ENCODE measurements at places on chromosomes 4 and X.

GRCh38 chr4:24887881-24888430, 24.9 kb downstream of the CCDC149 start:
- DNase-seq: no peak

DNA sequence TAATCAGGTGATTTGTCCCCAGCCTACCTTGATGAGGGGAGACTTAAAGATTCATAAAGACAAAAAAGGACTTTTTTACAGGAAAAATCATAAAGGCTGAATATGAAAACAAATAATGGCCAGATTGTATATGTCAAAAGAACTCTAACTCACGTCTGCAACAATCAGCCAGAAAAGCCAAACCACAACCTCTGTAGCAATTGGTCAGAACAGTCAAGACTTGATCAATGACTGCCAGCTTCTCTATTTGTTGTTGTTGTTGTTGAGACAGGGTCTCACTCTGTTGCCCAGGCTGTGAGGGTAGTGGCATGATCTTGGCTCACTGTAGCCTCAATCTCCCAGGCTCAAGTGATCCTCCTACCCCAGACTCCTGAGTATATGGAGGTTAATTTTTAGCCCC, 35.9 kb upstream of the PPA2 start:
- no peak for DNase-seq

DNA sequence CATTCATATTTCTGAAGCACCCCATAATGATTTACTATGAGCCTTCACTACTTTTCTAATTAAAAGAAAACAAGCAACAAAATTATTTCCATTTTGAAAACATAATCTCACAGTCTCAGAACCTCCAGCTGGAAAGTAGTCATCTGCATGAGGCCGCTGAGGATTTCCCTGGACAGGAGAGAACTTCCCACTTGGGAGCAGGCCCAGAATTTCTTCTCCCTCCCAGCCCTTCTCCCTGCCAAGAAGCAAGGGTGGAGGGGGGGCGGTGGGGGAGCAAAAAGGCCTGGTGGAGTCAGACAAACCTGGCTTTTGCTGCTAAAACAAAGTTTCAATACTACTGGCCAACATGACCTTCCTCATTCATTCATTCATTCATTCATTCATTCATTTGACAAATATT, 167.3 kb downstream of the PJA1 start:
- no peak for DNase-seq

- no peak for DNase-seq
Observed at GRCh38 chr4:88286897-88287296, 2.5 kb upstream of the PPM1K start.

DNA sequence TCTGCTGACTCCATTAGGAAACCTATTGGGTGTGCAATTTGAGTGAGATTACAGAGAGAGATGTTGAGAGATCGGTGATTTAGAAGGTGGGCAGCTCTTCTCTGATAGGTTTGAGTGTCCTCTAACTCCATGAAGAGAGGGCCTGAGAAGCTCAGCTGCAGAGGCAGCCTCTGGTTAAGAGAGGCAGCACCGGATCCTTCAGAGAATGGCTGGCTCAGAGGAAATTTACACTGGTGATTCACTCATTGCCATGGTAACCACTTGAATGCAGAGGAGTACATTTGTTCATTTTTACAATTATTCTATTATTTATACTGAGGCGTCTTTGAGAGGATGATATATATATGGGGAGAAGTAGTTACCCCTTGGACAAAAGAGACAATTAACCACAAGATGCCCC, 171.7 kb downstream of the PDGFRA start:
- DNase-seq: no peak

DNA sequence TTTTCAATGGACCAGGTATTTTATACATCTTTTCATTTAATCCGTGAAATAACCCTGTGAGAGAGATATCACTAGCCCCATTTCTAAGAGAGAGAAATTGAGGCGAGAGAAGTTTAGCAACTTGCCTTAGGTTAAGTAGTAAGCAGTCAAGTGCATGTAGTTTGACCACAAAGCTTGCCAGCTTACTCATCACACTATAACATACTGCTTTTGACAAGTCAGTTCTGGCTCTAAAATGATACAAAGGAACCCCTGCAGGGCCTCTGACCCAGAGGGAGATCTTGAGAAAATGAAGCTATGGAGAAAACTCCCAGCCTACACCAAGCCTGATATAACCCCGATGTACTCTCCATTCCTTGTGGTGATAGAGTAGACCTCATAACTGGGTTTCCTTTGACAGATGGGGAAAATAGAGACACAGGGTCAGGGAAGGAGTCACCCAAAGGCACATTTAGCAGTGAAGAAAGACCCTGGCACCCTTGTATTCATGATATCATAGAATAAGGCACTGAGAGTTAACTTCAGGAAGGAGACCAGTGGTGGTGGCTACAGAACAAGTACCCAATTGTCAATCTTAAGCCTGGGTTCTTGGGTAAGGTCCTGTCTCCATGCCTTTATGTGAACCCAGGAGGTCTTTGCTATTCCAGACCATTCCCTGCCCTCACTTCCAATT, 60.2 kb upstream of the MSN start:
- DNase-seq: no peak

DNA sequence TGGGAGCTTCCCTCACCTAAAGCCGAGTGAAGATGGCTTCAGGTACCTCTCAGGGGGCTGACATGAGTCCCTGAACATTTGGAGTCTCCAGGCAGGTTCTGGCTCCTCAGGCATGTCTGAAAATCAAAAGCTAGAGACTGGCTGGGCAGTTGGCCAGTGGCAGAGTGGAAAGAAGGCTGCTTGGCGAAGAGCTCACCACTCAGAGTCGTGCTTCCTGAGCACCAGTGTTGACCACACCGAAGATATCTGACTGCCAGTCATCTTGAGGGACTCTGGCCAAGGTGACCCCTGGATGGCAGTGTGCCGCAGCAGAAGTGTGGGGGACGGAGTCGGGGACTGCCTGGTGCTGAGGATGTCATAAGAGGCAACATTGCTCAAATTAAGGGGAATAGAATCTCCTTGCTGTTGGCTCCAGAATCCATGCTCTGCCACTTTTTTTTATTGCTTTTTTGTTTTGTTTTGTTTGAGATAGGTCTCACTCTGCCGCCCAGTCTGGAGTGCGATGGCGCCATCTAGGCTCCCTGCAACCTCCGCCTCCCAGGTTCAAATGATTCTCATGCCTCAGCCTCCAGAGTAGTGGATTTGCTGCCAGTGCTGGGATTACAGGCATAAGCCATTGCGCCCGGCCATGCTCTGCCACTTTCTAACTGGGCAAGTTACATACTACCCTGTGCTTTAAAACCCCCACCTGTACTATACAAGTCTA, 172.5 kb upstream of the GATB start:
- DNase-seq: no peak

- DNase-seq: no peak
Observed at GRCh38 chrX:68084765-68085164, 348.5 kb downstream of the OPHN1 start.

GRCh38 chrX:13906093-13906492, 89.2 kb upstream of the GPM6B start:
- DNase-seq: no peak

- DNase-seq: no peak
Observed at GRCh38 chr4:912548-913279, 19.4 kb downstream of the GAK start.

GRCh38 chr4:81675791-81676393, 204.2 kb upstream of the RASGEF1B start:
- DNase-seq: no peak

DNA sequence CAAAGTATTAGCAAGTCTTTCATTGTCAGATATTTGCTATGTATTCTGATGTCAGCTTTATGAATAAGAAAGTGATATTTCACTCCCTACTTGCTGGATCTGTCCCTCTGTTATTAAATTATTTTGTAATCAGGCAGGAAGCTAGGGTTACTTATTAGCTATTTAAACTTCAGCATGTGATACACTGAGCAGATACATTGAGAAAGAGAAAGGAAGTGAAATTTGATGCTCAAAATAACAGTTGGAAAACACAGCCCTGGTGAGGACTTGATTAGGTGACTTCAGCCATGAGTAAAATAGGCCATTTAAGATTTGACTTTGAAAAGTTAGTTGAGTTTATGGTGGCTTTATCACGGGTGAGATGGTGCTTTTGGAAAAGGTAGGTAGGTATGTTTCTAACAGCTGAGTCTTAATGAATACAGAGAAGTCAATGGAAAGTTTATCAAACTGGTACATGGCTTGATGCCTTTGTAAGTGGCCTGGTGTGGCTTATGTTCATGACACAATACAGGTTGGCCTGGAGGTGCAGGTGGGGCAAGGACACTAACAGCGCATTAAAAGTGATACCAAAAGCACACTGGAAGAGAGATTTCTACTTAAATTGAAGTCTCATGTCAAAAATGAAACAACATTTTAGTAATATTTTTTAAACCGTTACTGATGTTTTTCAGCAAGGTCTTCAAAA, 321.2 kb upstream of the SPOCK3 start:
- no peak for DNase-seq

DNA sequence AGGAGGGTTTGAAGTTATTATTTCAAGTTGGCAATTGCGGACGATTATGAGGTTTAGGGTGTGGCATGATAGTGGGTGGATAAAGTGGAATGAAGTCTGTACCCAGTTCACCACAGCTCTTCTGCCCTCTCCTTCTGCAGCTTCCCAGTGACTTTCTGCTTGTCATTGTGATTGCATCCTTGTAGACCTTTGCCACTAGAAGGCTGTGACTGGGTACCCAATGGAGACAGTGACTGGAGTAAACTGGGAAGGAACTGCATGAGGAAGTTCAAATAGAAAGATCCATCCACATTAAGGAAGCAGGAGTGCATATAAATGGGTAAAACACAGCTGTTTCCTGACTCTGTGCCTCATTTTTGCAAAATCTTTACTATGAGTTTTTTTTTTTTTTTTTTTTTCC, 53.5 kb upstream of the SPANXN3 start:
- no peak for DNase-seq

- no peak for DNase-seq
Observed at GRCh38 chr4:123824524-123824923, 427.9 kb downstream of the SPRY1 start.
